ENCODE measurements at places on chromosomes 1 and 21.

- no peak for DNase-seq
Observed at GRCh38 chr1:50232336-50232735, 123.6 kb downstream of the ELAVL4 start.

- DNase-seq = peak; percentile 88
Observed at GRCh38 chr1:94022471-94023189, 98.3 kb downstream of the ABCA4 start.

- DNase-seq = peak; percentile 17
Observed at GRCh38 chr1:193260896-193261295, 74.5 kb upstream of the B3GALT2 start.

DNA sequence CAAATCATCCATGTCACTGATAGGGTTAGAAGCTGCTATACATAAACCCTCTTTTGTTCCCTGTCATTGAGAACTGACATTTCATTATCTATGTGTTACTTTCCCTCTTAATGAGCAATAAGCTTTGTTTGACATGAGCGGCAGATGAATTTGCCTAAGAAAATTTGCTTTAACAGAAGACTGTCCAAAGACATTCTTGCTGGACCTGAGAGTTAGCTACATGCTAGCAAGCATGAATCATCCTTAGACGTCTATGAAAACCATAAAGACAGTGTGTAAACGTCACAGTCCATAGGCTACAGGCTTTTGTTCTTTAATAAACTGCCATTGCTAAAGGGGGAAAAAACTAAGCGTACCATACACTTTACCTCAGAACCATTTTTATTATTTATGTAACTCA, 73.1 kb downstream of the TNFSF4 start:
- peak; percentile 51 for DNase-seq

DNA sequence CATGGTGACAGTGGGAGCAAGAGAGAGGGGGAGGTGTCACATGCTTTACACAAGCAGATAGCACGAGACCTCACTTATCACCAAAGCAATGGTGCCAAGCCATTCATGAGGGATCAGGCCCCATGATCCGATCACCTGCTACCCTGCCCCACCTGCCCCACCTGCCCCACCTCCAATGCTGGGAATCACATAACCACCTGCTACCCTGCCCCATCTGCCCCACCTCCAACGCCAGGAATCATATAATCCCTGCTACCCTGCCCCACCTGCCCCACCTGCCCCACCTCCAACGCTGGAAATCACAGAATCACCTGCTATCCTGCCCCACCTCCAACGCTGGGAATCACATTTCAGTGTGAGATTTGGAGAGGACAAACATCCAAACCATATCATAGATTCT, 10.6 kb upstream of the AIRE start:
- no peak for DNase-seq

- DNase-seq = no peak
Observed at GRCh38 chr1:224923726-224924125, 5.7 kb upstream of the DNAH14 start.

DNA sequence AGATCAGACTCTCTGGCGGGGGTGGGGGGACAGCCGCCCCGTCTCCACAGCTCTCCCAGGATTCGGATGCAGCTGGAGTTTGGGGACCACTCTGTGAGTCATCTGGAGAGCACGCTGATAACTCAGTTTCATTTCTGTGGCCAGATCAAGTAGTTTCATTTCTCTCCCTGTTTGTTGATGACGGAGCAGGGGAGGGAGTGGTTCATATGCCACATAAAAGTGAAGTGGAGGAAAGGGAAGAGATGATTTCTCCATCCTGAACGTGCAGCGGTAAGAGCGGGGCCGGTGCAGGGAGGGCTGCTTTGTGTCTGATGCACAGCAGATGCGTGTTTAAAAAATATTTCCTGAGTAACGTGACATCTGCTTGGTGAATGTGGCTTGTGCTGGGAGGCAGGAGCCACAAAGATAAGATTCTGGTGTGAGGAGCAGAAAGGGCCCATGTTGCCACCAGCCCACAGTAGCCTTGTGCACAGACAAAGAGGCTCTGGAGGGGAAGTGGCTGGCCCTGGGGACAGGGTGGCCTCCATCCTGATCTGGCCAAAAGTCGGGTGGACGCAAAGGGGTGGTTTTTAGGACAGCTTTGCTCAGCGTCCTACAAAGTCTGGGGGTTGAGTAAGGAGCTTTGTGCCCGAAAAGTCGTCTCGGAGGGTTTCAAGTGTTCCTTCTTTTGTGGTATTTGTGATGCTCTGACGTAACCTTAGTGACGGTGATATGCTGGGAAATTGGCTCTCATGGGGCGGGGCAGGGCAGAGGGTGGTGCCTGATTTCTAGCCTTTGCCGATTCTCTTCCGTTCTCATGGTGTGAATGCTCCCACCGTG, at the start of gene MX2:
Gene MX2 (plus strand): TSS at position 242 of the 819 bp plus-strand sequence. CDS start 14,880 bp downstream, outside the sequence.
- peak; percentile 80 for DNase-seq

DNA sequence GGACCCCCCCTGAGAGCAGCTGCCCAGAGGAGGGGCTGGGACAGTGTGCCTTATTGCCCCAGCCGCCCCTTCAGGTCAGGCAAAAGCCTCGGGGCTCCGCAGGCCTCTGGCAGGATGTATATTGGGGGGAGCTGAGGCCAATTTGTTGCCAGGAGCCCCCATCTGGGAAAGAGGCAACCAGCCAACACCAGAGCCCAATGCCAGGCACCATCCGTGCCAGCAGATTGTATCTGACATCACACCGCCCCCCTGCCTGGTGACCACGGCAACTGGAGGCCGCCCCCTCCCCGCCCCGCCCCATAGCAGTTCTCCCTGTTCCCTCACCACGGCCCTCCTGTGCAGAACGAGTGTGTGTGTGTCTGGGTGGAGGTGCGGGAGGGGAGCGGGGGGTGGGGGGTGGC, 3.6 kb upstream of the PLEKHG5 start:
- DNase-seq = no peak

GRCh38 chr1:230459465-230459864, 33.3 kb upstream of the PGBD5 start:
- DNase-seq = peak; percentile 1

DNA sequence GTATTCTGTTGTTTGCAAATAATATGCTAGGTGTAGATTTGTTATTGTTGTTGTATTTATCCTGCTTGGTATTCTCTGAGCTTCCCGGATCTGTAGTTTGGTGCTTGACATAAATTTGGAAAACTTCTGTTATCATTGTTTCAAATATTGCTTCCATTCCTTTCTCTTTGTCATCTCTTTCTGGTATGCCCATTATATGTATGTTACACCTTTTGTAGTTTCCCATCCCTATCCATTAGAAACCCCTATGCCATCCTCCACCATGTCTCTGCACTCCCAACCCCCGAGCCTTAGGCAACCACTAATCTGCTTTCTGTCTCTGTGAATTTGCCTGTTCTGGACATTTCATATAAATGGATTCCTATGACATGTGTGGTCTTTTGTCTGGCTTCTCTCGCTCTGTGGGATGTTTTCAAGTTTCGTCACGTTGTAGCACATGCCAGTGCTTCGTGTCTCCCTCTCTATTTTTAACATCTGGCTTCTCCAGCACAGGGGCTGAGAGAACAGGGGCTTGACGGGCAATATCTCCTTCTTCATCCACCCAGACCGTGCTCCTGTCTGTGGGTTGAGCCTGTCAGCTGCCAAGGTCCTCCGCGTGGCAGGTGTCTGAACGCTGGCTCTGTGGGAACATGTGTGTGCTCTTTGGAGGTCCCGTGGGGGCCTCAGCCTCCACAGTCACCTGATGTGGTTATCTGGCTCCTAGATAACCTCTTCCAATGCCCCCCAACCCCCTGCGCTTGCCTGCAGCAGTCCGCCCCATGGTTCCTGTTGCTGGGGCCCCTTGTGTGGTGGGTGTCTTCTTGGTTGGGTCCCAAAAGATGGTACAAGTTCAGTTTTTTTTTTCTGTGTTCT, 32.8 kb upstream of the MAN1C1 start:
- DNase-seq = peak; percentile 35

DNA sequence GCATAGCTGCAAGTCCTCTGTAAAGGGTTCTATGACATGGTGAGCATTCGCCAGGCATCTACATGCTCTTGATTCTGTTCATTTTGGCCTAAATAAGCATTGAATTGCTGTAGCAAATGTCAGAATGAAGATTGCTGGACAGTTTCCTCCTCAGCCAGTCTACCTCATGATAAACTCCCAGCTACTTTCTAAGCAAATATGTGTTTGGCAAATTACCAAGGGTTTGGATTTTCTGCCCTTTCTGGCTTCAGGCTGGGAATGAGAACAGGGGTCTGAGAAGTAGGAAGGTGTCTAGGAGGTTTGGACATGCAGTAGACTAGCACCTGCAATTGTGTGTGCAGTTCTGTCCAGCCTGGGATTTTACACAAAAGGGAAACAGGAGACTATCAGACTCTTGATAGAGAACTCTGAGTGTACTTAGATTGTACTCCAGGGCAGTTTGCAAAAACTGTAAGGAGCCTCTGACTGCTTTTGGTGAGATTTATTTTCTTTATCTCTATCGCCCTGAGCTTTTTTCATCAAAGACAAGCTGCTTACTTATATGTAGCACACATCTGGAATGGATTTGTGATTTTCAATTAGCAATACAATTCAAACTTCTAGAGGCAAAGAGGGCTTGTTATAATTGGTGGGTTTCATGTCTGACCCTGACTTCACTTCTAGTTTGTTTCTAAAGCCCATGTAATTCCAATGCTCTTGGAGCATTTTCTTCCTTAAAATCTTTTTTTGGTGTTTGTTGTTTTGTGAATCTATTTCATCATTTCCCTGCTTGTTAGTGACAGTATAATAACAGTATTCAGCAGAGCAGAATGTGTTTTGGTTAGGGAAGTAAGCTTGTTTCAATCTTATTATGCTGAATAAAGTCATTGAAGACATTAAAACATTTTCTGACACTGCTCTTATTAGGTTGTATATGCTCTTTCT, 150.8 kb downstream of the VPS13D start:
- DNase-seq = peak; percentile 15

- peak; percentile 80 for DNase-seq
Observed at GRCh38 chr1:74180490-74180889, 17.5 kb downstream of the LRRIQ3 start.

GRCh38 chr1:110380672-110381283, 10.0 kb downstream of the SLC16A4 start:
- DNase-seq = peak; percentile 70

- DNase-seq = no peak
Observed at GRCh38 chr1:201597551-201598230, 58.8 kb downstream of the NAV1 start.

DNA sequence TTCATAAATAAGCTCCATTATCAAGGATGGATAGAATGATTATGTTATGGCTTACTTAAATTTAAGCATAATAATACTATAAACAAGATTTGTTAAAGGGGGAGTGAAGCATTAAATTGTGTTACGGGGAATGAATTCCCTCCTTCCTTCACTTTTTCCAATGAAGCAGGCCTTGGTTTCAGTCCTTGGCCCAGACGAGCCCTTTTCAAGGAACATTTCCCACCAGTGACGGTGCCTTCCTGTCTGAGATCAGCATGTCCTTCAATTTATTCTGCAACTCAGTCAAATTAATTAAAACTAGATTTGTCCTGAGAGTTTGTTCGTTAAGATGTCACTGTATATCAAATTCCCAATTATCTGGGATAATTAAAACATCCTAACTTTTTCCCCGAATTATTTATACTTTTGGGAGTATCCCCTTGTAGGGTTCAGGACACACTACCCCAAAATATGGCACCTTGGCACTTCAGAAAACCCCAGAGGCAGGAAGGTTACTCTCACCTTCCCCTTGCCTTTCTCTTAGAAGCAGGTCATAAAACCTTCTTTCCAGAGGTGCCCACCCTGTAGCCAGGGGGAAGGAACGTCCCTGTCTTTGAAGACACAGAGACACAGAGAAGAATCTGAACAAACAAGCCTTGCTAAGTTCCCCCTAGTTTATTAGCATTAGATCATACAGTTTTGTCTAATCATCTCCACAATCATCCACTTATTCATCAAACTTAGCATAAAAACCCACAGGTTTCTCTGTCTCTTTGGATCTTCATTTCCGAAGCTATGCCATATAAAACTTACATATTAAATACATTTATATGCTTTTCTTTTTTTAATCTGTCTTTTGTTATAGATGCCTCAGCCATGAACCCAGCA, 86.2 kb upstream of the ARHGAP29 start:
- no peak for DNase-seq

DNA sequence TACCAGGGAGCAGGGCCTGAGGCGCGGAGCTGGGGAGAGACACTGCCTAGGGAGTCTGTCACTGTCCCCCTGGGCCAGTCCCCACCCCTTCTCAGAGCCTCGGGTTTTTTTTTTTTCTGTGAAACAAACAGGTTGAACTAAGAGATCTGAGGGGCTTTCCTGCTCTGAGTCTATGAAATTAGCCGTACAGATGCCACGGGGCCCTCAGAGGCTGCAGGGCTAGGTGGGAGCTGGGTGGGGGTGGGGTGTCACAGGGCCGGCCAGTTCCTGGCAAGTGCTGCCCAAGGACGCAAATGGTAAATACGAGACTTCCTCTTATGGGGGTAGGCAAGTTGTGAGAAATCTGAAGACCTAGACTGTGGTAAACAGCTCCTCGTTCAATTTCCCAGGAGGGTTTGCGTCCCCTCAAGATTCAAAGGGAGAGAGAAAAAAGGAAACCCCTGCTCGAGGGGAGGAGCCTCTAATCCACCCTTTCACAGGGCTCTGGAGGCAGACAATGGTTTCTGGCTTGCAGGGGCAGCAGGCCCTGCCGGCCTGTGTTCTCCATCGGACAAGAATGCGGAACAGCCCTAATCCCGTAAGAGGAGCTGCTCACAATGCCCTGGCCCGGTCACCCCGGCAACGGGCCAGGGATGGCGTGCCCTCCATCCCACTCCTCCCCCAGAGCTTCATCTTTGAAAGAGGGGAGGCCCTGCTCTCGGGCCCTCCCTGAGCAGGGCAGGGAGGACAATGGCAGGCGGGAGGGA, 7.8 kb downstream of the NUAK2 start:
- DNase-seq = peak; percentile 66

GRCh38 chr21:44421901-44422840, 33.1 kb upstream of the LRRC3 start:
- DNase-seq = no peak

GRCh38 chr1:160427625-160428024, 27.3 kb downstream of the VANGL2 start:
- DNase-seq = no peak

DNA sequence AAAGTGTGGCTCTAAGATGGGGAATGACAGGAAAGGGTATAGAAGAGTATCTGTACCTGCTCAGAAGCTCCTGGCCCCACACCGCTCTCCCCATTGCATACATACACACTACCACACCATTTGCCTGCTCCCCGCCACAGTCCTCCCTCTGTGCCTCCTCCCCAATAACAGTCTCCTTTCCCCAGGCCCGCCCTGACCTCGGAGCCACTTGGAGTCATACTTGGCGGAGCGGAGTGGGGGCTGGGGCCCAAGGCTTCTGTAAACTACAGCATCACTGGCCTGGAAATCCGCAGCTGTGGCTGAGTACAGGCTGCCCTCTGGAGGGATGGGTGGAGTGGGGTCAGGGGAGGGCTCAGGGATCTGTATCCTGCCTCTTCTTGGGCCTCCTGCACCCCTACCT, 8.6 kb downstream of the SEMA6C start:
- no peak for DNase-seq

- peak; percentile 22 for DNase-seq
Observed at GRCh38 chr1:200888349-200888838, 6.3 kb upstream of the INAVA start.
